Umbilical cord (tissue), 2 donors: ENCODE measurements at places on chromosomes 7 and 10. TPM values are rescaled to one million over a fixed set of nuclear protein-coding genes. Genes with fewer than 3 reads are reported as not detected.

Gene SNCG
- total RNA-seq: 5.3 TPM

Gene CSTF2T
- 26.0 TPM for total RNA-seq

Gene CYP3A4
- 0.72 TPM for total RNA-seq

Gene CRHR2
- 0.72 TPM for total RNA-seq

Gene ADIRF
- total RNA-seq: 21.9 TPM

Gene LRRD1
- total RNA-seq: 4.1 TPM

Gene RELN
- total RNA-seq: 1.2 TPM

Gene TMEM213
- 4.6 TPM for total RNA-seq

Gene PRSS37
- 0.72 TPM for total RNA-seq

Gene ZNF775
- 4.6 TPM for total RNA-seq

Gene PCDH15
- 15.9 TPM for total RNA-seq
